AG09319 (cell line): ENCODE measurements at places on chromosomes 5 and 9.

DNA sequence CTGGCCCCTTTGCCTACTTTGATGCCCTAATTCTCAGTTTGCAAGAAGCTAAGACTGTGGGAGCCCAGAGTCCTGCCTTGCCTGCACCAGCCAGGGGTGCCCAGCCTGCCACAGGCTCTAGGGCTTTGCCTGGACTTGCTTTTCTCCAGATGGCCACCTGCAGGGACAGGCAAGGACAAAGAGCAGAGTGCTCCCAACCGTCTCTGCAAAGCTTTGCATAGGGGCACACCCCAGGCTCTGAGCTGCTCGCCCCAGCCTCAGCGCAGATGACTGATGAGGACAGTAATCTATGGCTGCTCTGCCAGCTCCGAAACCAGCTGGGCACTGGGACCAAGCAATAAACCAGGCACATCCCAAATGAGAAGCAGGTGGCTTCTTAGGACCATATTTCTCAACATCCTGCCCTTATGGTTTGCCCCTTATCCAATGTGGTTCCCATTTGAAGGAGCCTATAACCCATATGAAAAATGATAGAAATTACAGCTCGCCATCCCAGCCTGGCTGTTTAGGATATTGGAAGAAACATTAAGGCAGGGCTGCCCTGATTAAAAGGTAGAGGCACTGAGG, 25.4 kb upstream of the TCF7 start:
- DNase-seq, result no peak

DNA sequence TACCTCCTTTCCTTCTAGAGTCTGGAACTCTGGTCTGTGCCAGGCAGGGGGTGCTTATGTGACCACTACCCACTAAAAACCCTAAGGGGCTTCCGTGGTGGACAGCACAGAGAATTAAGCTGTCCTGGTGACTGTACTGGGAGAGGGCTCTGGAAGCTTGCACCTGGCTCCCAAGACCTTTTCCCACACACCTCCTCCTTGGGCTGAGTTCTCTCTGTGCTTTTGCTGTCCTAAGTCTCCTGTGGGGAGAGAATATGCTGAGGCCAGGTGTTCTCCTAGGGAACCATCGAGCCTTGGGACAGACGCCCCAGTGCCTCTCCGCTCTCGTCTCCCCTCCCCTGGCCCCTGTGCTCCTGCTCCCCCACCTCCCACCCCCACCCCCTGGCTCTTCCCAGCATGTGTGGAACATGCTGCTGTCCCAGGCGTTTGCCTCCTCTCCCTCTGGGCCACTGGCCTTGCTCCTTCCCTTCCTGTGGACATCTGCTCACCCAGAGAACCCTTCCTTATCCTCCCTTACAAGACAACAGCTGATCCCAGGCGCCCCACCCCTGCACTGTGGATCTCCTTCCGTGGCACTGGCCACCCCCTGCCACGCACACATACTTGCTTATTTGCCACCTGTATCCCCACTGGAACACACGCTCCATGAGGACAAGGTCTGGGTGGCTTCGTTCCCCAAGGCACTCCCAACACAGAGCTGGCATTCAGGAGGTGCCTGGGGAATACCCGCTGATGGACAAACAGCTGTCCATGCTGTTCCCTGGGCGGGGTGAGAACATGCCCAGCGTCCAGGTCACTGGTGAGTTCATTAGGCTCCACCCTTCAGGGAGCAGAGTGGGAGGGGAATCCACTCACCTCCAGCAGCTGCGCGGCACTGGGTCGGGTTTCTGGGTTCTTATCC, 83.0 kb downstream of the STK10 start:
- no peak for DNase-seq

DNA sequence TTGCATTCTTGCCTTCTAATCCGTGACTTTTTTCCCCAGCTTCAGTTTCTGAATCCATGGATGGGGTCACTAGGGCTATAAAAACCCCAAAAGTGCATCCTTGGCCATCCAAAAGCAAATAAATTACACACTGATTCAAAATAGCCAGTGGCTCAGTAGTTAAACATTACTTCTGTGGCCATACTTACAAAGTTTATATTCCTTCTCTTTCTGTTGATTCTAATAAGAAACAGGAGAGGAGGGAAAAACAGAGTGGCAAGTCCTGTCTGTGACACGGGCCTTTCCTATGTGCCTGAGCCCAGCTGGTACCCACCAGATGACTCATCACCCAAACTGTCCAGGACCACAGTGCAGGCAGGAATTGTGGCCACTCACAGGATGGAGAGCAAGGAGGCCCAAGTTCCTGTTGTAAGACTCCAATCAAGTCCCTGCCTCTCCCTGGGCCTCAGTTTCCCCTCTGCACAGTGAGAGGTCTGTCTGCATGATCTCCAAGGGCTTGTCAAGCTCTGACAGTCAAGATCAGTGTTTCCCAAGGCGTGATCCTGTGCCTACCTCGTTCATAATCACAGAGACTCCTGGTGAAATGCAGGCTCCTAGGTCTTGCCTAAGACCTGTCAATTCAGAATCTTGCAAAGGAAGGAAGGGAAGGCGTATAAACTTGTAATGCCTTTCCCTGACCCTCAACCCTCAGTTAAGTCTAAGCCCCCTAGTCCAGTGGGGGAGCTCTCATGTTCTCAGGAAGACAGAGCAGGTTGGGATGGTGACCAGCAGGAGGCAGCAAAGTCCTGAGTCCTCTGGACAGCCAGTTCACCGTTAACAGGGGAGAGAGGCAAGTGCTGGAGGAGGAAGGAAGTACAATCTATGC, 29.5 kb downstream of the TNIP1 start:
- DNase-seq, result peak; percentile 51

DNA sequence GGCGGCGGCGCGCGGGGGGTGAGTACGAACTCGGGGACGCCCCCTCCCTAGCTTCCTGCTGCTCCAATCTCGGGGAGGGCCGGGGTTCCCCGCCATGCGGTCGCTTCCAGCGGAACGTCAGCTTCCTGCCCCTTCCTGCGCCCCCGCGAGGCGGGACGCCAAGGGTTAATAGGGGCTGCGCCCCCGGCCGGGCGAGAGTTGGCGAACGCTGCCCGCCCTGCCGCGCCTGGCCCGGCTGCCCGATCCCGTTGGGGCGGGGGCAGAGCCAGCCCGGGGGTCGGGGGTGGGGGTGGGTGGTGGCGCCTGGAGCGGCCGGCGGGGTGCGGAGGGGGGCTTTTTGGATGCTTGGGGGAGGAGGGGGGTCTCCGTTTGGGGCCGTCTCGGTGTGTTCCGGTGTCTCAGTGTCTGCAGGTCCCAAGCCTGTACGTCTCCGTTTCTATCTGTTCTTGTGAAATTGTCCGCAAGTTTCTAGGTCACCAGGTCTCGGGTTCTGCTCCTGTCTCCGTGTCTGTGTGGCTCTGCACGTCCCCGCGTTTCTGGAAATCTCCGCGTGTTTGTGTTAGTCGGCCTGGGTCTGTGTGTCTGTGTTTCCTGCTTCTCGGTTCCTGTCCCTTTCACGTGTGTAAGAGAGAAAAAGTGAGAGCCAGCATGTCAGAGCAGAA, 789 bp downstream of the COL27A1 start:
- DNase-seq, result no peak

GRCh38 chr5:54159153-54159892, 151.1 kb downstream of the ARL15 start:
- no peak for DNase-seq

DNA sequence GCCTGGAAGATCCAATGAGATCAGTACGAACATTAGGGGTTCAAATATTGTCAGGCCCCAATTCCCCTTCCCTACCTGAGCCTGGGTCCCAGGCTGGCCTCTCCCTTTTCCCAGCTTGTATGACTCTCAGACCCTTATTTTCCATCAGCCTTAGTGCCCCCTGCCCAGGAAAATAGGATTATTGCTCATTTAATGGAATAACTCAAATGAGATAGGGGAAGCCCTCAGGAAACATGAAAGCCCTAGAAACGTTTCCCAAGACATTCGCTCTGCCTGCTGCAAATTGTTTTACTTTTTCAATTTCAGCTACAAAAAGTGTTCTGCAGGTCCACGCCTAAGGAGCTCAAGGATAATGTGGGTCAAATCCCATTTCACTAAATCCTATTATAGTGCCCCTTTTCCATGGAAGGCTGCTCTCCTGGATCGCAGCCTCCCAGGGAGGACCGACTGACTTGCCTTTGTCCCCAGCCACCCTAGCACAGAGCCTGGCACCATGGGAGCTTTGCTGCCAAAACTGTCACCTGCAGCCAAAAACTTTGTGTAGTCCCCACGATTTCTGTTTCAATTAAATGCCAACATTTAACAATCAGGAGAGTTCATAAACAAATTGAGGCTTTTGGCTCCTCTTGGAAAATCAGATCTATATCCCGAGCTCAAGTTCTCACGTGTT, 46.9 kb downstream of the THOC3 start:
- no peak for DNase-seq

DNA sequence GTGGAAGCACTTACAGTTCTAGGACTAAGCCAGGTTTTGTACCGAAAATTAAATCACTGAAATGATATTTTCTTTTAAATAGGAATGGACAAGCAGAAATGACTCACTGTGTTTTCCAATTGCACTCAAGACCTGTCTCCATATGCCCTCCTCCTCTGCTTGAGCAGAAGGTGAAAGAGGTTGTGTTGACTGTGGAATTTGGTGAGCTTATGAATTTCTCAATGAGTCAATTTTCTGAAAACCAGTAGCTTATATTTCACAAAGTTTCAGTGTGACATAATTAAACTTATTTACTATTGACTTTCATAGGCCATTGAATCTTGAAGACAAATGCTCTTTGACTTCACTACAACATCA, 249.9 kb downstream of the NPR3 start:
- DNase-seq, result no peak

DNA sequence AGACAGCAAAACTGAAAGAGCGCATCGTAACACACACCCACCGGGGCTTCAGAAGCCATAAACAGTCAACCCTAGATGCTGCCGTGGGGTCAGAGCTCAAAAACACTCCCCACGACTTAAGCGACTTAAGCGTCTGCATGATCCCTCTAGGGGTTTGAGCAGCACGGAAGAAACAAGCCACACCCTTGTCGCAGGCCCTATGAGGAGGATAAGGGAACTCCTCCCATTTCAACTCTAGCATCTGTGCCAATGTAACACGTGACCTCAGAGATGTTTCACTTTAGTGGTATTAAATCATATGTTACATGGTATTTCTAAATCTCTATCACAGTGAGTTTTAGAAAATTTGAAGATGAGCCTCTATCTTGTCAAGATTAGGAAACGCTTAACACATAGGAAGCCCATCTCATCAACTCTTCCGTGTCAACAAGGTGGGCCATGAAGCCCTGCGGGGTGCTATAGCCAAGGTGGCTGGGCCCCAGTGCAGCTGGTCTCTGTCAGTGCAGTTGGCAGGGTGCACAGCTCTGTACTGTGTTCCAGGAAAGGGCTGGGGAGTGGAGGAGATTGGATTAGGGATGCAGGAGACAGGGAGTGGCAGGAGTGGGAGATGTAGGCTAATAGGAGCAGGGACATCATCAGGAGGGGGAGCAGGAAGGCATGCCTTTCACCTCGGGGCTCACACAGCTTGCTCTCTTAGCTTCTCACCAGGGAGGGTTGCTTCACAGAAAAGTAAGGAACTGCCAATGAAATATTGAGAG, 33.1 kb downstream of the ZCCHC9 start:
- no peak for DNase-seq

DNA sequence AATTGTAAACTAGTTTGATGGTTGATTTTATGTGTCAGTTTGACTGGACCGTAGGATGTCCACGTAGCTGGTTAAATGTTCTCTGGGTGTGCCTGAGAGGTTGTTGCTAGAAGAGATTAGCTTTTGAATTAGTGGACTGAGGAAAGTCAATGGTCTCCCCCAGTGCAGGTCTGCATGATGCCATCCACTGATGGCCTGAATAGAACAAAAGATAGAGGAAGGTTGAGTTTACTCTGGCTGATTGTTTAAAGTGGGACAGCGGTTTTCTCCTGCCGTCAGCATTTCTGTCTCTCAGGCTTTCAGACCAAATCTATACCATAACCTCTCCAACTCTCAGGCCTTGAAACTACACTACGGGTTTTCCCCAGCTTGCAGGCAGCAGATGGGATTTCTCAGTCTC, 899.2 kb upstream of the WWC1 start:
- DNase-seq, result no peak

DNA sequence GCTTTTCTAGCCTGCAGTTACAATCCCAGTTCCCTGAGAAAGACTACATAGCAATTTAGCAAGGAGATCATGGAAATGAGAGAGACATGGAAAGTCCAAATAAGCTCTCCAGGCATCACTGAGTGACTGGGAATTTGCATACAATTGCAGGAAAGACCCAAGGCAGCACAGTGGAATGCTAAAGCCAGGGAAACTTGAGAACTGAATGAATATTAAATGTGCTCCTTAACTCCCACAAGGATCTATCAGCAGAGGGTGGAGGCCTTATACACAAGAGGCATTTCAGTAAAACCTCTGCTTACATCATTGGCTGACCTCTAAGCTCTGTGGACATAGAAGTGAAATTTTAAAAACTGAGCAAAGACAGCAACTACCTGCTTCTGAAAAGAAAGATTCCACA, 355.6 kb upstream of the DAB2 start:
- no peak for DNase-seq

DNA sequence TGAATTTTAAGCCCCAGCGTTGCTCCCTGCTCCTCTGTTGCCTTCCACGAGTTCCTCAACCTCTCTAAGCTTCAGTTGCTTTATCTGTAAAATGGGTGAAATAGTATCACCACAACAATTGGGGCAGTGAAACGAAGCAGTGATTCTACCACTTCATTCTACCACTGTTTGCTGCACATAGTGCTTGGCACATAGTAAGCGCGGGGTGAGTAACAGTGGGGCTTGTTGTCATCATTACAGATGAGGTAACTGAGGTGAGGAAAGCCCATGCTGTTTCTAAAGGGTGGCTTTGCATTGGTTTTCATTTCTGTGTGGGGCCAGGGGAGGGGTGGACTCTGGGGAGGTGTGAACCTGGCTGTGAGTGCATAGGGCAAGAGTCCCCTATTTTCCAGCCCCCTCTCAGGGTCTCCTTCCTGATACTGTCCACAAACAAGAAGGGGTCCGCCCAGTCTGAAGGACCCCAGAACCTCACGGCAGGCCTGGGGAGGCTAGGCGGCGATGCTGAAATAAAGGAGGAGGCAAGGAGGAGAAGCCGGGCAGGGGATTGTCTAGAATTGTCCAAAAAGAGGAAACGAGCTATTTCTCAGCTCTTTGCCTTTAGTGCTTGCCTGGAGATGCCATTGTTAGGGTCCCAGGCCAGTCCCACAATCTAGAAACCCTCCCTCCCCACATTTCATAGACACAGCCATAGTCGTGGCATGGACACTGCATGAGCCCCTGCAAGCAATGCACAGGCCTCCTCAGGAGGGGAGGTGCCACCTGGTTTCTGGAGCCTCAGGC, 65.6 kb downstream of the IL6ST start:
- DNase-seq, result no peak

DNA sequence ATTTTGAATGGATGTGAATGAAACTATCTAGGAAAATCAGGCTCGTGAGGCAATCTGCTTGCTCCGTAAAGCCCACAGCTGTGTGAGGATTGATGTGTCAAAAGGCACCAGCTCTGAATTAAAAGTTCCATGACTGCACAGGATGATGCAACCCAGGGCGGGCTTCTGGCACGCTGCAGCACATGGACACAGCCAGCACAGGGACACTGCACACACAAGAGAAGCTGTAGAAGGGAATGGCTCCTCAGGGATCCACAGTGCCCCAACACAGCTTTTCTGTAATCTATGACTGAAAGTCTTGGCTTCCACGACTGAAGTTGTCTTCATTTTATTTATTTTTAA, 151.0 kb downstream of the GCNT1 start:
- DNase-seq, result peak; percentile 54
